ENCODE measurements at places on chromosomes 7 and 10.

GRCh38 chr10:133379801-133380666 lies 972 bp downstream of the PAOX start:
- DNase-seq: no peak

DNA sequence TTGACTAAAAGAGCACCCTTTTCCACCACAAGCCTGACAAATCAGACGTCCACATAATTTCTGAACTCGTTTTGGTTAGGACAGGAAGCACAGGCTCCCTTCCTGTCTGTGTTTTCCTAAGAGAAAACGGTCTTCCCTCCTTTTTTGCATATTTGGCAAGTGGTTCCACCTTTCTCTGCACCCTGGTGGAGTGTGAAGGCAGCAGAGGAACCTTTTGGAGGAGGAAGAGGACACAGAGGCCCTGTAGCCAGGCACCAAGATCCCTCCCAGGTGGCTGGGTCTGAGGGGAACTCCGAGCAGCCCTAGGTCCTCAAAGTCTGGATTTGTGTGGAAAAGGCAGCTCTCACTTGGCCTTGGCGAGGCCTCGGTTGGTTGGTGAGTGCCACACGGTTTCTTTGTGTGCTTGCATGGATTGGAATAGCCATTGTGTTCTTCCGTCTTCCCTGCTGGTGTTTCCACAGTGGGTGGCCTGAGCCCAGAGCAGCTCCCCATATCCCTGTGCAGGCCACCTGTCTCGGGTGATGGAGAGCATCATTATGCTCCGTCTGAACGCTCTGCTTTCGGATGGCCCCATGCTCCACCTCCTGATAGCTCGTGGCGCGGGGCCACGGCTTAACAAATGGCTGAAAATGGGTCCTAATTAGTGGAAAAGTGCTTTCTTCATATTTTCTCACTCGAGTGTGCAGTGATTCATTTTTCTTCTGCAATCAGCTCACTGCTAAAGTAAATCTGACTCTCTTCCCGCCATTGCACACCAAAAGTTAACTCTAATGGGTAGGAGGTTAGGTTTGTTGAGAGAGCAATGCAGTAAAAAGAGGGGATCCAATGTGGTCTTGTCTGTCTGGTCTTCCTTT lies 4.2 kb downstream of the IKZF1 start:
- no peak for DNase-seq

DNA sequence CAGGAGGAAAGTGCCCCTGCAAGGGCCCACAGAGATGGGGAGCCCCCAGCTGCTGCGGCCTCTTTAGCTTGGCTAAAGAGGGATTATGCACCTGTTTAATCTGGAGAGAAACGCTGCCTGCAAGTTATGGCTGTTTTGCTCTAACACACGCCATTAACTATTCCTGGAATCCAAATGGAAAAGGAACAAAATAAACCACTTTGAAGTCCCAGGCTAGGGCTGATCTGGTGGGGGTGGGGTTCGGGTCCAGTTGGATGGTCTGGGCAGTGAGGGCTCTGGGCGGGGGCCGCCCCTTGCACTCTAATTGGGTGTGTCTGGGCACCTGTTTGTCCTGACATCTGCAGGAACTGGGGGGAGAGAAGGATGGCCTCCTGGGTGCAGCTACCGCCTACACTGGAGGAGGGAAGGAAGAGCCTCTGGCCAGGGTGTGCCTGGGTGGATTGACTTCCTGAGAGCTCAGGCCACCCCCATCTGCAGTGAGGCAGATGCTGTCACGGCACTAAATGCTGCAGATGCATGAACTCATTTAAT lies 300.6 kb downstream of the ZEB1 start:
- DNase-seq: no peak

DNA sequence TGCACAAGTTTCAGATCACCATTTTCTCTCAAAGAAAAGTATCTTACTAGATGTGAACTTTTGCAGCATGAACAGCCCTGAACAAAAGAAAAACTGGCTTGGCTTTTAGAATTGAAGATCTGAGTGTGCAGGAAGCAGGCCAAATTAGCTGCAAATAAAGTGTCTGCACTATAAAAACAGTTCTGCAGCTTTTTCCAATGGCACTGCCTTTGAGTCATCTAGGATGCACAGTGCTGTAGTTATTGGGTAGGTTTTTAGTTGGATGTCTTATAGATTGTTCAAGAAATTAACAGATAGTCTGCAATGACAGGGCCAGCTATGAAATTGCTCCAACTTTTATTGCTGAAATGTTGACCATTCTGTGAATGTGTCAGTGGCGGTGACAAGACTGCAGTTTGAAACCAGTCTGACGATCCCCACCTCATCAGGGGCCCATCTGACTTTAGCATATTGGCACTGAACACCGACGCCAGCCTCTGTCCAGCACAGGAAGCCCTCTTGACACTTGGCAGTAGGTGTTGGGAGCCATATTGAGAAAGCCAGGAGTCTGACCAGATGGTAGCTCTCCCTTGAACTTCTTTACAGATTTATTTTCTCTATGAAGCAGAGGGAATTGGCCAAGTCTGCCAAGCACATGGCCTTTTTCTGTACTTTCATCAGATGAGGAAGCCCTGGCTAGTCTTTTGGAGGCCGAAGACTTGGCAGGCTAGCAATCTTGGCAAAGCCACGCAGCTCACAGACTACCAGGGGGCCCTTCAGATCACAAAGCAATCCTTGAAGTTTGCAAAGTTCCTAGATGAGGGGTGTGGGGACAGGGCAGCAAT lies 490.6 kb downstream of the NEBL start:
- no peak for DNase-seq

DNA sequence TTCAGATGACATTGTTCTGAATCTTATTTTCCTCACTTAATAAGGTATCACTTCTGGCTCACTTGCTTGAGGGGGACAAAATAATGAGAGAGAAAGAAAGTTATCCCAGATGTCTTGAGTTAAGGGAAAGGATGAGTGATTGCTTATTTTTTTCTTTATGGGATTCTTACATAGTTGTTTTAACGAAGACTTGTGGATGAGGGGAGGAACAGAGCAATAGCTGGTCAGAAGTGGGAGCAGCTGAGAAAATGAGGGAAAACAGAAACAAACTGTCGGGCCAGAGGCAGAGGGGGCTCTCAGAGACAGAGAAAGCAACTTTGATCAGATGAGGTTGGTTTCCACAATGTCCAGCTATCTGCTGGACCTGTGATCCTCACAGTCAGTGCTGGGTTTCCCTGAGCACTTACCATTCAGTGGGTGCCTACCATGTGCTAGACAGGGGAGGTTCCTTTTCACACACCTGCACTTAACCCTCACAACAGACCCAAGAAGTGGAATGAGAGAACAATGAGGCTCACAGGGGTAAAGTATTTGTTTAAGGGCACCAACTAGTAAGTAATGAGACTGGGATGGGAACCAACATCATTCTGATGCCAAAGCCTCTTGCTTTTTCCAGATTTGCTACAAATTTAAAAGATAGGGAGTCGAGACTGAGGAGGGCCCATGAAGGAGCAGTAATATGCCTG lies 64.2 kb downstream of the BICC1 start:
- no peak for DNase-seq

- no peak for DNase-seq
Observed at GRCh38 chr7:76380623-76380966, 21.8 kb upstream of the YWHAG start.

- DNase-seq: no peak
Observed at GRCh38 chr10:86785037-86785436, 28.6 kb downstream of the BMPR1A start.

- DNase-seq: no peak
Observed at GRCh38 chr10:117345143-117345542, 30.1 kb downstream of the PDZD8 start.

- DNase-seq: peak; percentile 1
Observed at GRCh38 chr10:17910125-17910789, 41.5 kb upstream of the SLC39A12 start.

GRCh38 chr7:44769376-44769775 lies 20.7 kb downstream of the ZMIZ2 start:
- no peak for DNase-seq

DNA sequence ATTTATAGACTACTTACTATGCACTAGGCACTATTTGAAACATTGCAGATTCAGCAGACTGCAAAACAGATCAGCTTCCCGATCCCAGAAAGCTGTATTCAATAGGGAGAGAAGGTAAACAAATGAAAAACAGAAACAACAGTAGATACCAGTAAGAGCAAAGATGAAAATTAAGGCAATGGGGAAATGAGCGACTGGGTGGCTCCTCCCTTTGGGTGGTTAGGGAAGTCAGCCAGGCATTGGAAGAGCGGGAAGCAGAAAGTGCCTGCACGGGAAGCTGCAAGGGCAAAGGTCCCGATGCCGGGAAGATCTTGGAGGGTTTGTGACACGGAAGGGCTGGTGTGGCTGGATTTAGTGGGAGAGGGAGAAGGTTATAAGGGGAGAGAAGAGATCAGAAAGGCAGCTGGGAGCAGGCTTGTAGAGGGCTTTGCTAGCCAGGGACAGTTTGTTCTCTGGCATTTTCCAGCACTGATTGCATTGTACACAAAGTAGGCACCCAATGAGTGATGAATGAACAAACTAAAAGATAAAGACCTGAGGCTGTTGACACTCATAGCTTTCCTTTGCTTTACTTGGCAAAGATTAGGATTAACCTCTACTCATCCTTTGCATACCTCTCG lies 67.8 kb downstream of the NAMPT start:
- peak; percentile 76 for DNase-seq

DNA sequence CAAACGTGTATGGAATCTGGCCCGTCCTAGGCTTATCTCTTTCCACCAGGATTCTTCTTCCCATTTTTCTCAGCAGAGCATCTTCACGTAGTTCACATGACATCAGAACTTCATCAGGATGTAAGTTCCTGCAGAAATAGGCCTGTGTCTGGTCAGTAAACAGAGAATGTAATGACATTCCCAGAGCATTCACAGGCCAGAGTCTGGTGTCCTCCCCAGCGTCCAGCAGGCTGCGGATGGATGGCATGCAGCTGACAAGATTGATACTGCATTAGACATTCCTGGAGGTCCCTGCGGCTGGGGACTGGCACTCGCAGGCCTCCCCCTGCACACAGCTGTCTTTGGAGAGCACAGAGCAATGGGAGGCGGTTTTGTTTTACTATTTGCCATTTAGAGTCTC lies 28.7 kb downstream of the MGMT start:
- no peak for DNase-seq

GRCh38 chr10:113882240-113882639 lies 27.8 kb downstream of the NHLRC2 start:
- no peak for DNase-seq

DNA sequence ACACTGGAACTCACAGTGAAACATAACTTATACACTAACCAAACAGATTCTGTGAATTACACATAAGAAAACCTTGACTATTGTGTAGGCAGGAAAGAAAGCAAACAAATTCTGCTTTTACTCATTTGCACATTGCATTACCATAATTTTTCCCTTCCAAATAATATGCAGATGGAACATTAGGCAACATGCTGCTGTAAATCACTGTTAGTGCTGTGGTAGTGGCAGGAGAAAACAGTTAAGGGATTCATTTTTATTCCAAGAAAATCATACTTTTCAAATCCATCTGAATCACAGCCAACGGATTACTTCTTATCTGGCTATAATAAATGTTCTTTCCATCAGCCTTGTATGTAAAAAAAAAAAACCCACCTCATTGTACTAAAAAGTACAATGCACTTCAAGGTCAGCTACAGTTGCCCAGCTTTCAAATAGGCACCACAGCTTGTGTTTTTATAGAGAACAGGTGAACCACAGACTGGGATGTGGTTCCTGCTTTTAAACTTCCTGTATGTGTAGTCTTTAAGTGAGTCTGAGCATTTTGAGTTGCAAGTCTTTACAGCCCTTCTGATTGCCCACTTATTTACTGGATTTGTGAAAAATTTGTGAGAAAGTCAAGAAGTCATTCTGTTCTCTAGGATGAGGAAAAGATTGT lies 590.0 kb upstream of the SEMA3D start:
- DNase-seq: no peak

DNA sequence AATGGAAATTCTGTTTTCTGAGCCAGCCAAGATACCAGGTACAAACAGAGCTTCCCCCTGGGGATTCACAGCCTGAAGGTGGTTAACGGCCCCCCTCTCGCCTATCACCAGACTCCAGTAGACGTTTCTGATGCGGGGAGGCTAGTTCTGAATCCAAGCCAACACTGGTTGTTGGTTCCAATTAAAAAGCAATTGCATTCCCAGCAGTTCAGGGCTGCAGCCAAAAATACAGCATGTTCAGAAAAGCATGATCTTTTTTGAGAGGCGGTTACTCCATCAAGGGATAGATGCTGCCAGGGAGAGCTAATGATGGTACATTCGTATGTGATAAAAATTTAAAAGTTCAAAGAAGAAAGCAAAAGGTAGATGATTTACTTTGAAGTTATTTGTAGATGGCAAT lies 481.0 kb downstream of the GALNT17 start:
- no peak for DNase-seq

GRCh38 chr7:136016649-136017395 lies 39.7 kb upstream of the MTPN start:
- no peak for DNase-seq

- no peak for DNase-seq
Observed at GRCh38 chr7:43353902-43354301, 229.0 kb upstream of the STK17A start.

DNA sequence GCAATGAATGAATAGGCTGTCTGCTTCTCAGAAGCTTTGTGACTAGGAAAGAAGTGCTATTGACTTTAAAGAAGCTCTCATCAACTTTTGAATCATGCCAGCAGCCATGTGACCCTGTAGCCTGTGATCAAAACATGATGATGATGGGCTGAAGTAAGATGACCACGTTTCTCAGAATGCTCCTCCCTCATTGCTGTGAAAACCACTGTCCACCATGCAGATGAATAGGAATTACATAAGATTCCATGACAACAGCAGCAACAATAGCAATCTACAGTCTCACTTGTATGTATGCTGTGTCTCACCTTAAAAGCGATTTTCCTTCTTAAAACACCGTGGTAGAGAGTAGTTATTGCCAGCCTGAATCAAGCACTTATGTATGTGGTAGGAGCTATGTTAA lies 228.4 kb downstream of the TRIL start:
- DNase-seq: no peak

- no peak for DNase-seq
Observed at GRCh38 chr10:80660736-80661135, 123.0 kb downstream of the SH2D4B start.
